Daoy (cell line): ENCODE measurements at places on chromosomes 12 and 14.

- no peak for DNase-seq
These were observed 207.9 kb downstream of the TMEM132C start for GRCh38 chr12:128474916-128475315.

DNA sequence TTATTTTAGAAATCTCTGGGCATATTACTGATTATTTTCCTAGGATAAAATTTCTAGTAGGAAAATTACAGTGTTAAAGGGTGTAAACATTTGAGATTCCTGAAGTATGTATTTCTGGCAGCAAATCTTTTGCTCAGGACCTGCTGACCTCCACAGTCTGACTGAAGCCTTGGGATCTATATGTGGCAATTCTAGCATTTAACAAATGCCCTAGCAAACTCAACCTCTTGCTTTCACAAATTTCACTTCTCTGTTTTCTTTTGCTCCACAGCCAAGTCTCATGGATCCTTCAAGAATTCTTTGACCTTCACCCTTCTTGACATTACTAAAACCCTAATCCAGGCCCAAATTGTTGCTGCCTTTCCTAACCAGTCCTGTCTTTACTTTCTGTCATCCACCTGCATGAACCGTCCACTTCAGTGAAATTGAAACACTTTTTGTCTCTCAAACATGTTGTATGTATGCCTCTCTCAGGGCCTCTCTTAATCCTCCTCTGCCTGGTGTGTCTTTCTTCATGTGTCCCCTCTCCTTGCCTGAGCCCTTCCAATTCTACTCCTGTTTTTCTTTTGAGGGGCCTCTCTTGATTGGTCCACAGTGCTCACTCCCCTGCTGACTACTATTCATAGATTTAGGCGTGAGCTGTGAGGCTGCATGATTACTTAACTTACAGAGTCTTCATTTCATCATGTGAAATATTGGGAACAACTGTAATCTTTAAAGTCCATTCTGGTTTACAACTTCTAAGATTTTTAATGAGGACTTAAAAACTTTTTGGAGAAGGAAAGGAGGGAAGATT, 5.1 kb upstream of the DYRK4 start:
- no peak for DNase-seq

- DNase-seq, result peak; percentile 6
These were observed 29.3 kb downstream of the HMGA2 start for GRCh38 chr12:65853489-65854157.

DNA sequence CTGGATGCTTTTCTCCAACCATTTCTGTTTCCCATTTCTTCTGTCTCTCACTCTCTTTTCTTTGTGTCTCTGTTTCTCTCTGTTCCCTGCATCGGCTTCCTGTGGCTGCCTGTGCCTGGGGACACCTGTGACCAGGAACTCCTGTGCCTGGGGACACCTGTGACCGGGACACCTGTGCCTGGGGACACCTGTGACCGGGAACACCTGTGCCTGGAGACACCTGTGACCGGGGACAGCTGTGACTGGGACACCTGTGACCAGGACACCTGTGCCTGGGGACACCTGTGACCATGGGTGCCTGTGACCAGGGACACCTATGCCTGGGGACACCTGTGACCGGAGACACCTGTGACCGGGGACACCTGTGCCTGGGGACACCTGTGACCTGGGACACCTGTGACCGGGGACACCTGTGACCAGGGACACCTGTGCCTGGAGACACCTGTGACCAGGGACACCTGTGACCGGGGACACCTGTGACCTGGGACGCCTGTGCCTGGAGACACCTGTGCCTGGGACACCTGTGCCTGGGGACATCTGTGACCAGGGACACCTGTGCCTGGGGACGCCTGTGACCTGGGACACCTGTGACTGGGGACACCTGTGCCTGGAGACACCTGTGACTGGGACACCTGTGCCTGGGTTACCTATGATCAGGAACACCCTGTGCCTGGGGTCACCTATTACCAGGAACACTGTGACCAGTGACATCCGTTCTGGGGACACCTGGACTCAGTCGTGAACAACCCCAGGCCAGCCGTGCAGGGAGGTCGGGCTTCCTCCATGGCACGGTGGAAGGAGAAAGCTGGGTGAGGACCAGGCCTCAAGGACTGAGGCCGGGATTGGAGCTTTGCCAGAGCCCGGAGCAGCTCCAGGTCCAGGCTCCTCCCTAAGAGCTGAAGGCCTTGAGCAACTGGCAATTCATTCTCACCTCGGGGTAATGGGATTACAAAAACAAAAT, 23.4 kb upstream of the FBRSL1 start:
- DNase-seq, result no peak

DNA sequence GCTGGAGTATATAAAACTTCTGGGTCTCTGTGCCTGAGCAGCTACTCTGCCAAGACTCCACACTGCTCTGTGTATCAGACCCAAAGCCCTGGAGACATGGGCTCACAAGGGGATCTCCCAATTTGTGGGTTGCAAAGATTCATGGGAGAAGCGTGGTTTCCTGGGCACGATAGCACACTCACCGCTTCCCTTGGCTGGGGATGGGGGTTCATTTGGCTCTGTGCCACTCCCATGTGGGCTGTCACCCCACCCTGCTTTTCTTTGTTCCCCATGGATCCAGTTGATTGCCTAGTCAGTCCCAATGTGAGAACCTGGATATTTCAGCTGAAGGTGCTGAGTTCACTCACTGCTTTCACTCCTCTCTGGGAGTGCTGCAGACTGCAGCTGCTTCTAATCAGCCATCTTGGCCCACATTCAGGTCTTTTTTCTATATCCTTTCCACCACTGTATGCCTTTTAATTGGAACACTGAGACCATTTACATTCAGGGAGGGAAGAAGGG, 40.0 kb upstream of the PCNX4 start:
- peak; percentile 15 for DNase-seq

DNA sequence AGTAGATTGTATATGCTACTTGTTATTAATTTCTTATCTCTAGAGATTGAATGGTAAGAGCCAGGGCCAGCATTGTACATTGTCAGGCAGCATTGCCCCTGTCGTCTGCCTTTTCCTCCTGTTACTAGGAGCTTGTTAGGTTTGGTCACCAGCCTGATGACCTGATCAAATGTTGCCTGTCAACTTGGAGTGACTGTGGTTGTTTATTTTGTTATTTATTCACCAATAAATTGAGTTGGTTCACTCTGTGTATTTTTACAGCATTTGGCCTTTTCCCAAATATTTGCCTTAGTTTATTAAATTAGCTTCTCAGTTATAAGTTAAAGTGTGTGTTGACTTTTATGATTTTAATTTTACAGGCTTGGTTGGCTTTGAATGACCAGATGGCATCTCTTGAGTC, 88.4 kb downstream of the PRKCH start:
- DNase-seq, result no peak
